Right cardiac atrium (tissue), 5 donors: ENCODE measurements at places on chromosomes 7 and 10.

DNA sequence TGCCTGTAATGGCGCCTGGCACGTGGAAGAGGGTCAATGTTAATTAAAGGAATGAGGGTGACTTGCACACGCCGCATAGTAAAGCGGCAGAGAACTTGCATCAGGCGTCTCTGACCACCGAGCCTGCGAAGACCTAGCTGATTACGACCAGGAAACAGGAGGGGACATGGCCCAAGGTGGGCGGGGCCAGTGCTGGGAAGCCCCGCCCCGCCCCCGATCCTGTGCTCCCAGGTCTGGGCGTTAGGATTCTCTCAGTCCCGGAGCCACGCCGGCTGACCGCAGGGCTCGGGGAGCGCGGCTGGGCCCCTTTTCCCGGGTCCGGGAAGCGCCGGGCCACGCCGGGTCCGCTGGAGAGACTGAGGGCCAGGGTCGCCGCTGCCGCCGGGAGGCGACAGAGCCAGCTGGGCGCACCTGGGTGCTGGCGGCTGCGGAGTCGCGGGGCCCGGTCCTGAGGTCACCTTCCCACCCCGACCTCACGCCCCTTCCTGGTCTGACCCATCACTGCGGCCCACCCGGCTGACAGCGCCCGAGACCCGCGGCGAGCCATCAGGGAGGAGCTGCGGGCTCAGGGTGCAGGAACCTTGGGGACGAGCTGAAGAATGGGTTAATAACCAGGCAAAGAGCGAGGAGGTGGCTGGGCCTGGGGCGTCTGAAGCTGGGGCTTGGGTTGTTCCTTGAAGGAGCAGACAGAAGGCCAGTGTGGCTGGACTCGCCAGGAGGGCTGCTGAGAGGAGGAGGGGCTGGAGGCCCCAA lies 23.0 kb upstream of the GRID1 start:
- DNase-seq: peak; percentile 67

GRCh38 chr7:157978766-157979165 lies 608.9 kb downstream of the PTPRN2 start:
- DNase-seq: no peak

DNA sequence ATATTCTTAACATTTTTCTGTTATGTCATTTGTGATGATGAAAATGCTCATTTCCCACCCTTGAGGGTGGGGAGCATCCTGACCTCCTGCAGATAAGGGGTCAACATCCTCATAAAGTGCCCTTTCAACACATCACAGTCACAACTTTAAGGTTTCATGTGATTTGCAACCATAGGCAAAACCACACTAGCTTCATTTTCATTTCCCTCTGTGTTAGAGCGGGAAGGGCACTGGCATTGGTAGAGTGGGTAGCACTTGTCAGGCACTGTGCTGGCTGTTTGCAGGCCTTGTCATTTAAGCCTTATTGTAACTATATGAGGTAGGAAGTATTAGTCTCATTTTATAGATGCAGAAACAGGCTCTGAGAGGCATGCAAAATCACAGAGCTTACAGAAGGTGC lies 39.8 kb downstream of the PSMC2 start:
- DNase-seq: no peak

DNA sequence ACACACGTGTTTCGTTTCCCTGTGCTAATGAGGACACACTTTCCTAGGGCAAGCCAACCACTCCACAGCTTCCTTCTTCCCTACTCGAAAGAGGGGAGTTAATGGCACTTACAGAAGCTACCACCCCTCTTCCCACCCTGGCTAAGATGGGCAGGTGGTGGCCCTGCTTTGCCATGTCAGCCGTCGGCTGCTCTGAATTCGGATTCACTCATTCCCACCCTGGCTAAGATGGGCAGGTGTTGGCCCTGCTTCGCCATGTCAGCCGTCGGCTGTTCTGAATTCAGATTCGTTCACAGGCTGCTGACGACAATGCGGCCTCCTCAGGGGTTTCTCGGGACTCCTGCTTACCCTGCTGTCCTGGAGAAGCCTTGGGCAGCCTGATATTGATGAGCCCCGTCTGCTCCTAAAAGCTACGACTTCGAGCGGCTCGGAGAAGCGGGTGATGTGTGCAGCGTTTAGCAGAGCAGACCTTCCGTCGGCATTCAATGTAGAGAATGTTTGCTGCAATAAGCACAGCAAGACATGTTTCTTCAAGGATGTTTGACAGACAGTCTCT lies 56.2 kb upstream of the PPP2R2D start:
- DNase-seq: no peak

DNA sequence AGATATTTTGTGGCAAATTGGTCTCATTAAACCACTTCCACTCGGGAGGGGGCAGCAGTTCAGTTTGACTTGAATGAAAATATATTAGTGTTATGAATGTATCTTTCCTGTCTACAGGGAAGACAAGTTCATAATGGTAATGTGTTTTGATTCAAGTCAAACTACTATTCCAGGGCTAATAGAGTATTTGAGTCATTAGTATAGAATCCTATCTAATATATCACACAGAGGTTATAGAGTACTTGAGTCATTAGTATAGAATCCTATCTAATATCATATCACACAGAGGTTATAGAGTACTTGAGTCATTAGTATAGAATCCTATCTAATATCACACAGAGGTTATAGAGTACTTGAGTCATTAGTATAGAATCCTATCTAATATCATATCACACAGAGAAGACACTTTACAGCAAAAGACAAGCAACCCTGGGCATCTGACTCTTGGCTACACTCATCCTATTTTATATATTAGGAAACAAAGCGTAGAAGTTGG lies 199.7 kb upstream of the MAGI2 start:
- DNase-seq: no peak

- DNase-seq: no peak
These were observed 71.5 kb downstream of the CARD11 start for GRCh38 chr7:2971914-2972834.

DNA sequence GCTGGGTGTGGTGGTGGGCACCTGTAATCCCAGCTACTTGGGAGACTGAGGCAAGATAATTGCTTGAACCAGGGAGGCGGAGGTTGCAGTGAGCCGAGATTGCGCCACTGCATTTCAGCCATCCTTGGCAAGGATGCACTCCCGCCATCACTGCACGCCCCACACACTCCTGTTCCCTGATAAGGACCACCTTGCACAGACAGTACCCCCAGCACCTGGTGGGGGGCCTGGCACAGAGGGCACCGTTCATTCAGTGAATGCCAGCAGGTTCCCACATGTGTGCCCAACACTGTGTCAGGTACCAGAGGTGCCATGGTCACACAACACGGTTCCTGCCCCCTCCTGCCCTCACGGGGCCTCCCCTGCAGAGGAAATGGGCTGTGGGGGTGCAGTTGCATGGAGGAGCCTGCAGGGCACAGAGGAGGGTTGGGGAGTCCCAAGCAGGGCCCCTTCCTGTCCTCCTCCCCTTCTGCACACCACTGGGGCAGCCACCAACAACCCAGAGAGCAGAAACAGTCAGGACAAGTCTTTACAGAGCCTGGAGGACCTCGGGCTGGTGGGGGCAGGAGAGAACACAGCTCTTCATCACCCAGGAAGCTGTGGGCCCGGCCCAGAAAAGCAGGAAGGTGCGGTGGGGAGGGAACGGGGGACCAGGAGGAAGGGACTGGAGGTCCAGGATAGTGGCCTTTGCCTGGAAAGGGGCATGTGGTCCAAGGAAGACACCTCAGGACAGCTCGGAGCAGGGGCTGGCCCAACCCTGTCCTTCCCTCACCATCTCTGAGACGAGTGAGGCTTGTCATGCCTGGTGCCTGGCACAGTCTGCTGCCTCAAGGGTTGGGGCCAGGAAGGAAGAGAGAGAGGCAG lies 7.1 kb downstream of the CRYGN start:
- no peak for DNase-seq

DNA sequence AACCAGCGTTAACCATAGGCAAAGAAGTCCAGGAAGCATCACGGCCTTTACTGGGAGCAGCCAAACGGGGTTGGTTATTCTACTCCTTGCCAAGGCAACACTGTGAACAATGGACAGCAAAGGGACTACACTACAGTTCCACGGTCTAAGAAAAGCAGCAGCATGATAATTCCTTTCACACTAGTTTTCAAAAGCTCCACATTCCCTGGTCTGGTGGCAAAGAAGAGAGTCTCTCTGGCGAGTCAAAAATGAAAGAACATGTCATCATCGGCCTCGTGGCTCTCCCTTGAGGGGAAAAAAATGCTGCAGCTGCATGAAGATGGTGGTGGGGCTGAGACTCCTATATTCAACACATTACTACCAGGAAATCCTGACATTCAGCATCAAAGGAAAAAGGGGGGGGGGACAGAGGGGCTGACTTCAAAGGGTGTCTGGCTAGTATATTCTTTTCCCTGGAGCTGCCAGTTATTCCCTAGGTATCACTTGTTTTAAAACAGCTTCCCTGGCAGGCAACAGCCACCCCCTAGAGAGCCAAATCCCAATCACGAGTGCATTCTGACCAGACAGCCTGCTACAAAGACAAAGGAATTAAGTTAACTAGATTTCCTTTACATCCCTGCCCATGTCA lies 49.1 kb downstream of the SLC37A3 start:
- no peak for DNase-seq

DNA sequence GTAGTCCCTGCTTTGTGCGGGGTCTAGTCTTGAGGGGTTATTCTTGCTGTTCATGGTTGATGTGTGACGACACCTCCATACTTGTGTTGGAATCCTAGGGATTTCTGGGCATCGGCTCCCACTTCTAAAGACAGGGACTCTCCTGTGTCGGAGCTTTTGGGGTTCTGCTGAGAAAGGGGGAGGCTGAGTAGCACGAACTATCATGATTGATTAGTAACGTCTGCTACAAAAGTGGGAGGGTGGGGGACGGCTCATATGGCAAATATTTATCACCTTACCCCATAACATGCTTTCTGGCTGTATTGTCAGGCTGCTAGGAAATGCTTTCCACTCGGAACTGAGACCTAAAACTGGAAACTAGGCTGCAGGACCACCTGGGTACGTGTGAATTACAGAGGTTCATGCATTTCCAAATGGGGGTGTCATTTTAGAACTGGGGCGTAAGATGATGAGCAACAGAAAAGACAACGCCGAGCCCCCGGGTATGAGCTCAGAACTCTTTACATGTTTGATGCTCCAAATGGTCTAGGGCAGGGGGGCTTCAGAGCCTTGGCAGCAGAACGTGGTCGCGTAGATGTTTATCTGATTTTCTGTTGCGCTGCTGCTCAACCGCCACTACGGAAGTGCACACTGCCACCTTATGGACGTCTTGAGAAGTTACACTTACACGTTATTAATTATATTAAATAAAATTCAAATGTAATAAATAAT lies 15.1 kb upstream of the NME8 start:
- peak; percentile 33 for DNase-seq

- no peak for DNase-seq
These were observed 71.9 kb downstream of the ORC5 start for GRCh38 chr7:104135760-104136558.

DNA sequence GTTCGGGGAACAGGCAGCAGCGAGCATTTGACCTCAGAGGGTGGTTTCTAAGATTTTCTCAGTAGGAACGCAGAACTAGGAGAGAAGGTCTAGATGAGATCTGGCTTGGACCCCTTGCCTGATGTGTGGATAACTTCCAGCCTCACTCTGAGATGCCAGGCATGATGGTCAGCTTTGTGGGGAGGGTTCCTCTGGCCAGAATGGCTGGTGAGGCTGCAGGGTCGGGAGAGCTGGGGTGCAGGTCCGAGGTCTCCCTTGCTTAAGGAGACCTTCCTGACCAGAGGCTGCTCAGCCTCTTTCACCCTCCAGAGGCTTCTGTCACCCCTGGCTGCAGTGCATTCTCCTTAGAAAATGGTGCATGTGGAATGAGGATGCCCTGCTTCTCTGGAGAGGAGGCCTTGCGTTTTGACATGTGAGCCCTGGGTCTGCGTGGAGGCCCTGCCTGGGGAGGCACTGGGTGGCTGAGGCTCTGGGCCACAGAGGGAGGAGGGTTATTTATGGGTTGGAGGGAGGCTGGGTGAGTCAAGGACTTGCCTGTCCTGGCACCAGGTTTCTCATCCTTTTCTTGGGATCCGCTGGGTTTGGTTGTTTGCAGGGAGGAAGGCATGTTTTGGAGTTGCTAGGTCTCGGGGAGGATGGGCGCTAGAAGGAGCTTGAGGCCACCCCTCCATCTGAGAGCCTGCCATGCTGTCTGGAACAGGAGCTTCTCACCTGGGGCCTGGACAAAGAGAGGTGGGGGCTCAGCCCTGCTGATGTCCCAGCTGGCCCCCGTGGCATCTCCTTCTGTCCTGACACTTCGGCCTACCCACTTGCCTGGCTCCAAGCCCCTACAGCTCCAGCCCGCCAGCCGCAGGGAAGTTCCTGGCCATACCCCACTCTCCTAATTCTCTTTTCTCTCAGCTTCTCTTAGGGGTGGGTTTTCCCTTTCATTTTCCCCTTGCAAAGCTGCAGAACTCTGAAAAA lies 3.9 kb downstream of the FAM241B start:
- DNase-seq: no peak

DNA sequence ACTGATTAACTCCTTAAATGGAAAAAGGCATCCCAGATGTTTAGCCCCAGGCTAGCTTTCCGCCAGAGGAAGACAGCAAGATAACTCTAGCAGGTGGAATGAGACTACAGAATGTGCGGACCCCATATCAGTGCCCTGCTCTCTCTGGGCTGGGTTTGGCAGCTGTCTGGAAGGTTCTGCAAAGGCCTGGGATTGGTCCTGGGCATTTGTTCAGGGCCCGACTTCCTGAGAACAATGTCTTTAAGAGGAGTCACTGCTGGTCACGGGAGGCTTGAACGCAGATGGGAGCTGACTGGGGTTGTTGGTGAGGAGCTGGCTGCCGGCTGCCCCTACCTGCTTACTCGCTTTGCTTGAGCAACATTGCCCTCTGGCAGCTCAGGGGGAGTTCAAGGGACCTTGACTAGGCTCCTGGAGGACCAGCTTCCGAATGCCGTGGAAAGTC lies 130.6 kb upstream of the BTBD16 start:
- peak; percentile 71 for DNase-seq

GRCh38 chr10:30413996-30414576 lies 19.9 kb upstream of the MAP3K8 start:
- DNase-seq: no peak

- peak; percentile 46 for DNase-seq
These were observed 12.7 kb downstream of the GPRIN2 start for GRCh38 chr10:46543466-46544377.

- no peak for DNase-seq
These were observed 327.4 kb downstream of the SORCS1 start for GRCh38 chr10:106836933-106837663.

DNA sequence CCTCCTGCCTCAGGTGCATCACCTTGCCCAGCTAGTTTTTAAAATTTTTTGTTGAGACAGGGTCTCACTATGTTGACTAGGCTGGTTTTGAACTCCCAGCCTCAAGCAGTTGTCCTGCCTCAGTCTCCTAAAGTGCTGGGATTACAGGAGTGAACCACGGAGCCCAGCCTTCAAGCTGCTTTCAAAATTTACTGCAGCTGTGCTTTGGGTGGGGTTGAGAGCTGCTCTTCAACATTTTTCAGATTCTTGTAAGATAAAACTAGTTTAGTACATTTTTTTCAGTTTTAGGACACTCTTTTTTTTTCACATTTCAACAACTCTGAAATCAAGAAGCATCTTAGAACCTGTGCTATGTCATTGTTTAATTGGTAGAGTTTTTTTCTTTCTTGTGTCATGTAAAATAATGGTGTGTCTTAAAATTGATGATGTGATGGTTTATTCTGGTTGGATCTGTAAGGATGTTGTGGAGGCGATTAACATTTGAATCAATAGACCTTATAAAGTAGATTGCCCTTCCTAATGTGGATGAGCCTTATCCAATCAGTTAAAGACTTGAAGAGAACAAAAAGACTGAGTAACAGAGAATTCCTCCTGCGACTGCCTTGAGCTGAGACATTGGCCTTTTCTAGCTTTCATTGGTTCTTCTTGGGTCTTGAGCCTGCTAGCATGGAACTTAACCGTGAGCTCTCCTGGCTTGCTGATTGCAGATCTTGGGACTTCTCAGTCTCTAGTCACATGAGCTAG lies 13.5 kb downstream of the PLEKHA8 start:
- no peak for DNase-seq

- no peak for DNase-seq
These were observed 181.5 kb upstream of the PLXNA4 start for GRCh38 chr7:132757783-132758182.
